Fibroblast of mammary gland (primary cell): ENCODE measurements at places on chromosomes 12 and 14.

DNA sequence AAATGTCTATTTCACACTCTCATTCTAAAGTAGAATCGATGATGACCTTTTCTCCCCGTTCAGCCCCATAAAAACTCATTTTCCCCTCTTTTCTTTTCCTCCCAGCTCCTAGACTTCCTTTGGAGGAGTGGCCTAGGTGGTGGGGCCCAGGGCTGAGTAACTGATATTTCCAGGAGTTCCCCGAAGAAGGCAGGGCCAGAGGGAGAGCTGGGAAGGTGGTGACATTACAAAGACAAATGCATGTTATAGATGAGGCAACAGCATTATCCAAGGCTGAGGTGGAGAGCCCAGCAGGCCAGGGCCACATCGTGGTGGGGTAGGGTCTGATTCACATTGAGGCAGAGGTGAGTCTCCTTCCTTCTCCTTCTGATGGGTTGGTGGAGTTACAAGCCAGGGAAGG is 22.2 kb upstream of the HDAC7 start:
- peak; percentile 51 for DNase-seq

DNA sequence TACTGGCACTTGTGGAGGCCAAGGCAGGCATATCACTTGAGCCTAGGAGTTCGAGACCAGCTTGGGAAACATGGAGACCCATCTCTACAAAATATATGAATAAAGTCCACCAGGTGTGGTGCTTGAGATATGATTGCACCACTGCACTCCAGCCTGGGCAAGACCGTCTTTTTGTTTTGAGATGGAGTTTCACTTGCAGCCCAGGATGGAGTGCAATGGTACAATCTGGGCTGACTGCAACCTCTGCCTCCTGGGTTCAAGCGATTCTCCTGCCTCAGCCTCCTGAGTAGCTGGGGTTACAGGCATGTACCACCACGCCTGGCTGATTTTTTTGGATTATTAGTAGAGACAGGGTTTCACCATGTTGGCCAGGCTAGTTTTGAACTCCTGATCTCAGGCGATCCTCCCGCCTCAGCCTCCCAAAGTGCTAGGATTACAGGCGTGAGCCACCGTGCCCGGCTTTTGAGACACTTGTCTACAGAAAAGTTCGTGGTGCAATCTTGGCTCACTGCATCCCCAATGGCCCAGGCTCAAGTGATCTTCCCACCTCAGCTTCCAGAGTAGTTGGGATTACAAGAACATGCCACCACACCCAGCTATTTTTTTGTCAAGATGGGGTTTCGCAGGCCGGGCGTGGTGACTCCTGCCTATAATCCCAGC is 16.3 kb upstream of the ATP5F1B start:
- no peak for DNase-seq

- no peak for DNase-seq
Measured at GRCh38 chr14:94282991-94283723, 9.9 kb downstream of the SERPINA10 start.

- DNase-seq, result no peak
Measured at GRCh38 chr14:64279704-64280668, 14.2 kb downstream of the ESR2 start.

- no peak for DNase-seq
Measured at GRCh38 chr12:116172224-116172849, 105.2 kb downstream of the MED13L start.

DNA sequence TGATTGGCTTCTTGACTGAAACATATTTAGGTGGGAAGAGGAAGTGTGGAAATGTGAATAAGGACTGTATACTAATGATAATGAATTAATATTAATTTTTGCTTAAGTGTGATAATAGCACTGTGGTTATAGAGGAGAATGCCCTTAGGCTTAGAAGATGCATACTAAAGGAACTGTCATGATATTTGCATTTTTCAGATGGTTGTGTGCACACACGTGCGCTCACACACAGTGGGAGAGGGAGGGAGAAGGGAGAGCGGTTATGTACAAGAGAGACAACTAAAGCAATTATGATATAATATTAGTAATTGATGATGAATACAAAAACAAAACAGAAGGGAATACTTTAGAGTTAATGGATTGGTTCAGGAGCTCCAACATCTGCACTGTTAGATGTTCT is 54.2 kb downstream of the RCOR1 start:
- no peak for DNase-seq

DNA sequence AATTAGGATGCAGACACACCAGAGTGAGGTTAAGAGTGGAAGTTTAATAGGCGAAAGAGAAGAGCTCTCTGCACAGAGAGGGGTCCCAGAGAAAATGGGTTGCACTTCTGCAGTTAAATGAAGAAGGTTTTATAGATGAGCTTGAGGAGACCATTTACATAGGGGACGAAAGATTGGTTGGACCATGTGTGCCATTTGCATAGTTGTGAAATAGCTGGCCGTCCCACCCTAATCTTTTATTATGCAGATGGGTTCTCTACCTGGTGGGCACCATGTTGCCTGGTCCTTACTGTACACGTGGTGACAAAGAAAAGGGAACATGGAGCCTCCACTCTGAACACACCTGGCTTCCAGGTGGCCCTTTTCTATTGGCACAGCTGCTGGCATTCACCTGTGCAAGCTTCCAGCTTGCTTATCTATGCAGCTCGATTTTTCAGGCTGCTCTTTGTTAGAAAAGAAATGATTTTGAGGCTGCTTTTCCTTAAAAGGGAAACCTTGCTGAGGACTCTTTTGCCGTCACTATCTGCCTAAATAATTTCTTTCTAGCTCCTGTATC is 67.1 kb upstream of the SRSF5 start:
- no peak for DNase-seq

DNA sequence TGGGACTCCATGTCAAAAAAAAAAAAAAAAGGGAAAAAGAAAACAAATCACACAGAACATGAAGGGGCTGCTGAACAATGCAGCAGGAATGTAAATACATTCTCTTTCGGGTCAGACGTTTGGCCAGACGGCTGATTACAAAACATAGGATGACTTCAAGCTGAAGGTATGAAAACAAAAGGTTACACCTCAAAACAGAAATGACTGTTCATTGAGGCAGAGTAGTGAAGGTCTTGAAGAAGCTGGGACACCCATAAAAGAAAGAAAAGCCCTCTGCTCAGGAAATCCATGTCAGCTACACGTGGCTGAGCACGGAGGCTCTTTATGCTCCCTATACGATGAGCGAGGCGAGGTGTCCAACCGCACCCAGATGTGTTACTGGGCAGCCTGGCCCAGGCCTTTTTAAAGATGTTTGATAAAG is 37.7 kb downstream of the FGD4 start:
- DNase-seq, result peak; percentile 89

DNA sequence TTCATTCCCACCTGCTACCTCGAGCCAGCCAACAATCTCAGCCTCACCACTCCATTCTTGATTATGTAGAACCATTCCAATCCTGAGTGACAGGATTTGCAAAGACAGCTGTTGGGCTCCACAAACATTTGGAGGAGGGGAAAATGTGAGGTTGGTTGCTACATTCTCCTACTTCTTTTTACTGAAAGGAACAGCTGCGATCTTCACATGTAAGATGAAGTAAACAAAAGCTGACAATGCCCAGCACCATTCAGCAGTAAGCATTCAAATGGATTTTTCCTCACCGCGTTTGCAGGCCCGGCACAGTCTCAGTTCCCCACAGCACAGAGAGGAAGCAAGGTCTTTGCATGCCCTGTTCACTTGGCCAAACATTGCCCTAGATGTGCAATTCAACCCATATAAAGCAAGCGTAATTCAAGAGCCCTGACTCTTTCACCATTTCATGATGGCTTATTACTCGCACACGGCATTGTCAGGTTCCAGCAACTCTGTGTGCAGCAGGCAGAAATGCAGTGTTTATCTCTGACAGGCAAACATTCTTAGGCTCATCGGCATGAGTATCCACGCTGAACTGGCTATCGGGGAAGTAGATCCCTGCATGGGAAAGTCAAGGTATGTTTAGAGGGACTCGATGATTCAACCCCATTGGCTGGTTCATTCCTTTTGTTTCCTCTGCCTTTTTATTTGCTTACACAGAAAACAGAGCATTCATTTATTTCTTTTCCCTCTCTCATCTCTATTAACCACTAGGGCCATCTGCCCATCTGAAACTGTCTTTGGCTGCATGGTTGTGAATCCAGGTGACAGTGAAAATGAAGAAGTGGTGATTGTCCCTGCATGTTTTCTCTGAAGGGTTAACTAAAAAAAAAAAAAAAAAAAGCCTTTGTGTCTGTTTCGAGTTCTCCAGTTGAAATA is 236.1 kb upstream of the PLEKHG7 start:
- no peak for DNase-seq

GRCh38 chr12:128914908-128915563 is 61.8 kb downstream of the GLT1D1 start:
- no peak for DNase-seq

DNA sequence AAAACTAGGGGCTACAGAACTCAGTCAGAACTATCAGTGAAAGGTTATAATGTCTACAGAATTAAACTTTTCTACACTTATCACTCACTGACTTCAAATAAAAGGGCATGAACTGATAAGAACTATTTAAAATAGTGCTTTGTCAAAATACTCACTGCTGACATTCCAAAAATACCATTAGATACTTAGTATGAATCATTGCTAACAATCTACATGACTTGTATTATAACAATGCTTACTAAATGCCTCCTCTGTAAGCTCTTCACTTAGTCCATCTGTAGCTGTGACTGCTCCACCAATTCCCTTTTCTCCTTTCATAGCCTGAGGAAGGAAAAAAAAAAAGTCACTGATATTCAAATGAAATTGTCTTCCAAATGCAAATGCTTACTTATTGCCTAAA is 17.0 kb downstream of the NFYB start:
- DNase-seq, result peak; percentile 35

DNA sequence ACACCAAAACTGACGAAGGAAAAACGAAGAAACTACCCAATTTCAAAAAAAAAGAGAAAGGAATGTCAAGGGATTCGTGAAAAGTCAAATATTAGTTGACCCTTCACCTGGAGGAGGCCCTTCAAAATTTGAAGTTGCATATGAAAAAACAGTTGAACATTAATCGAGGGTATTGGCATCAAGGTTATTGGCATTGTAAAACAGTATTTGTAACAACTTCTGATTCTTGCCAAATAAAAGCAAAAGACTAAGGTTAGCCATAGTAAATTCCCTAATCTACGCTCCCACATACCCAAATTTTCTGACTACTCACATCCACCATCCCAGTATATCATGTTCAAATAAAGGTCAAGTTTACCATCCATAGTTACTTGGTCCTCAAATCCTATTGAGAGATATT is 118.6 kb downstream of the TMTC1 start:
- no peak for DNase-seq

DNA sequence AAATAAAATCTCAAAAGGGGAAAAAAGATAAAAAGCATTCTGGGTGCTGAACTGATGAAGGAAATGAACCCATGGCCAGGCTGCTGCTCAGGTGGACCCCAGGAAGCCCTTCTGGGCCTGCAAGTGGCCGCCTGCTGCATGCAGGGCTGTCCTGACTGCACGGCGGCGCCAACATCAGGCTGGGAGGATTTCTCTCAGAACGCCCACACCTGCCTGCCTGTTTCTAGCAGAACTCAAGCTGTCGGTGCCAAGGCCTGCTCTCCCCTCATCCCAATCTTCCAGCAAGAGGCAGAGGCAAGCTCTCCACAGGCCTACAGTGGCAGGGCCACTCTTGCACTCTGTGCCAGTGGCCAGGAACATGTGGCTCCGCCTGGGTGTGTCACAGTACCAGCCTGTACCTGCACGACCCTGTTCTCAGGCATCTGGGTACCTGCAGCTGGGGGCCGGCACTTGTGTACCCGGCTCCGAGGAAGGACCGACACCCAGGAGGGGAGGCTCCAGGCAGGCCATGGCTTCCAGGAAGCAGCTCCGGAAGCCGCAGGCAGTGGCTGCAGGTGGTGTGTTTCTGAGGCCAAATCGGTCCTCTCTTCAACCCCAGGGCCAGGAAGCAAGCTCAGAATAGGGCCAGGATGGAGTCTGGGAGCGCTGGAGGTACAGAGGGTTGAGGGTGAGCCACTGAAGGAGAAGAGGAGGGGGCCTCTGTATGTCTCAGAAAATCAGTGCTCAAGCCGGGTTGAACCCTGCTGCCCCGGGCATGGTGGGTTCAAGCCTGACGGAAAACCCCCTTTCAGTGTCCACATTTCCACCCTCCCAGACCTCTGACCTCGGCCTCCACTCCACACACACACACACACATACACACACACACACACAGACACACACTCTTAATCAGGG is 2.5 kb upstream of the INF2 start:
- no peak for DNase-seq

GRCh38 chr12:3630621-3631271 is 122.2 kb downstream of the CRACR2A start:
- no peak for DNase-seq

- no peak for DNase-seq
Measured at GRCh38 chr12:130970908-130971233, 17.2 kb downstream of the ADGRD1 start.

GRCh38 chr12:32398816-32399369 is 465 bp upstream of the FGD4 start:
- no peak for DNase-seq

DNA sequence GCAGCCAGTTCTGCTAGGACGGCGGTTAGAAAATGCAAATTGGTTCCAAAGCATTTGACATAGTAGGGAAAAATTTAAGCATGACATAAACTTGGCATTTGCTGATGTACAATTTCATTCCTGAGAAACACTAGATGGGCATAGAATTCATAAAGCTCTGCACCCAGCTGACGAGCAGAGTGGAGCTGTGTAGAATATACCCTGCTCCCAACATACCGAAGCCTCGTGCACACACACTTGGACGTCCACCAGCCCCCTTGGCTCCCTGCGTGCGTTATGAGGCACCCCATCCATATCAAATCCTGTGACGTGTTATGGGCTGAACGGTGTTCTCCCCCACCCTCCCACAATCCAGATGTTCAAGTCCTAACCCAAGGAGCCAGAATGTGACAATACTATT is 65.4 kb downstream of the CLMN start:
- DNase-seq, result peak; percentile 86

DNA sequence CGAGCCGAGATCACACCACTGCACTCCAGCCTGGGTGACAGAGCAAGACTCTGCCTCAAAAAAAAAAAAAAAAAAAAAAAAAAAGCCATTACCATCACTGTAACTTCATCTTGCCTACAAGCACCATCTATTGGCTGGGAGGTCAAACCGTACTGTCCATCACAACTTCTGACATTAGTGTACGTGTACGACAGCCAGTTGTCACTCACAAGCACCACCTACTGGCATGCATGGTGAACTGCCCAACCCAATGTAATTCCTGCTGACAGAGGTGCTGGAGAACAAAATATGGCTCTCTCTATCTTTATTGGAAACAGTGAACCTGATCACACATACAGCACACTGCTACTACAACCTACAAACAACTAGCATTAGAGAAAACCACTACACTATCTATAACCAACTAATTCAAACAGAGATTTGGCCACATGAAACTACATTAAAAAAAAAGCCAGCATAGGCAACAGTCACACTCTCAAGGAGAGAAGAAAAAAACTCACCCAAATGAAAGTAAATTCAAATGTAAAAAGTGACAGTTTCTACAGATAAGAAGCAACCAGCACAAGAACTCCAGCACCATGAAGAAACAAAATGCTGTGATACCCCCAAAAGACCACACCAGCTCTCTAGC is 82.3 kb downstream of the PUS7L start:
- DNase-seq, result peak; percentile 31
